Heart left ventricle (tissue), 16 donors: ENCODE measurements at places on chromosomes 16 and 17. TPM values are rescaled to one million over a fixed set of nuclear protein-coding genes. Genes with fewer than 3 reads are reported as not detected.

DNA sequence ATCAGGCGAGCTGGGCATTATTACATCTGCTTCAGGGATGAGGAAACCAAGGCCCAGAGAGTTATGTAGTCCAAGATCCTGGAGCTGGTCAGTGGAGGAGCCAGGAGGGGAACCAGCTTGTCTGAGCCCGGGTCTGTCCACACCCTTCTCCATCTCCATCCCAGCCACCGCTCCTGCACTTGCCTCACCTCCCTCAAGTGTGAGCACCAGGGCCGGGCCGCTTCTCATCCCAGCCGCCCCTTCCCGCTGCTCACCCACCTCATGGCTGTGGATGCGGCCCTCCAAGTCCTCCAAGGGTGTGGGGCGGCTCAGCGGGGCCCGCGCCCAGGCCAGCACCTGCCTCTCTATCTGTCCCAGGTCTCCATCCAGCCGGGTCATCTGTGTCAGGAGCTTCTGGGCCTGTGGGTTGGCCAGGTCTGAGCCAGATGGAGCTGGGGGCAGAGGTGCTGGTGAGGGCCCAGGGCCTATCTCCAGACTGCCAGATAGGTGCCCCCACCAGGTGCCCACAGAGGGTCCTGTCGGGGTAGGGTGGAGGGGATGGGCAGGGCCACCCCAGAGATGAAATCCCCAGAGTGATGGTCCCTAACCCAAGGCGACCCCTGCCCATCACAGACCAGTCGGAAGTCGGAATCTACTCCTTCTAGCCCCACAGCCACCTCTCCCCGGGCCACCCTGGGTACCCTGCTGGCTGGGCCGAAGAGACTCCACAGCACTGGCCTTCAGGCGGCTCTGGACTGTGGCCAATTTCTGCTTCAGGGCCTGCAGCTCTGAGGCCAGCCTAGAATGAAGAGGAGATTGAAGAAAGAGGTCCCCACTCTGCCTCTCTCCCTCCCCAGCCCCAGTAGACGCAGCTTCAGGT, 9.4 kb downstream of the EVPL start:
- no peaks in the 10 kb centered on the region for H3K36me3 ChIP-seq
- DNase-seq: no peak
- no peak overlapping the region for H3K4me3 ChIP-seq
- H3K27me3 ChIP-seq: no peaks in the 10 kb centered on the region
- no peaks in the 10 kb centered on the region for H3K4me1 ChIP-seq
- H3K27ac ChIP-seq: no peak overlapping the region

- H3K36me3 ChIP-seq: no peaks in the 10 kb centered on the region
- H3K4me3 ChIP-seq: no peak overlapping the region
- H3K4me1 ChIP-seq: peaks cover 38% of the 10 kb centered on the region
- peak overlapping the region; percentile 72 for H3K27ac ChIP-seq
Measured at GRCh38 chr17:47204722-47205418, 4.3 kb upstream of the MYL4 start.

DNA sequence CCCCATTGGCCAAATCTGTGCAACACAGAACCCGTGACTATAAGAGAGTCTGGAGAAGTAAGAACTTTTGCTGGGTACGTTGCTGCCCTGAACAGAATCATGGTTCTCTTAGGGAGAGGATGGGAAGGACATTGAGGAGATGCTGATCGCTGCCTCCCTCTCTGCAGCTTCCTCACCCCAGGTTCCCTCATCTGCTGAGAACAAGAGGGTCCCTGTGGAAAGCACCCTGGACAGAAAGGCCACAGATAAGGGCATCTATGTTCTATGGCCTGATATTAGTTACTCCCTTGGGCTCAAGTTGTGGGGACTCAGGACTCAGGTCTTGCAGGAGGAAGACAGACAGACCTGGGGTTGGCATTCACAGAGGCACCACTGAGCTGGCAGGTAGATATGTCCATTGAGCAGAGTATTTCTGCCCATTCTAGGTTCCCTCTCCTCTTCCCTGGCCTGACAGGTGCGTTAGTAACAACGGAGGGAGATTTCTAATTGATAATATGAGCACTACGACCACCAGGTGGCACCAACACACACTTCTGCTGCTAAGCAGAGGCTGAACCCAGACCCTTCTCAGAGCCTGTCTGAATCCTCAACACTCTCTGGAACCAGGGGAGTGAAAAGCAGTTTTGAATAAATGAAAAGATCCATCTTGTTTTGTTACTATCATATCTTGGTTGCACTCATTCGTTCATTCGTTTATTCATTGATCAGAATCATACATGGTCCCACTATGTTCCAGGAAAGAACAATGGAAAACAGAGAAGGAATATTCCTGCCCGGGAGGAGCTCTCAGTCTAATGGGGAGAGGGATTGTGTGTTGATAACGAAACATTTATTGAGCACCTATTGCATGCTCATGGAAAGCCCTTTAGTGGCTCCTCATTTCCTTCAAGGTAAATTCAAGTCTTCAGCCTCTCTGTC, 56.4 kb downstream of the SLC6A2 start:
- DNase-seq: peak; percentile 72
- no peaks in the 10 kb centered on the region for H3K36me3 ChIP-seq
- H3K27ac ChIP-seq: no peak overlapping the region
- H3K4me1 ChIP-seq: no peaks in the 10 kb centered on the region
- H3K27me3 ChIP-seq: no peaks in the 10 kb centered on the region

DNA sequence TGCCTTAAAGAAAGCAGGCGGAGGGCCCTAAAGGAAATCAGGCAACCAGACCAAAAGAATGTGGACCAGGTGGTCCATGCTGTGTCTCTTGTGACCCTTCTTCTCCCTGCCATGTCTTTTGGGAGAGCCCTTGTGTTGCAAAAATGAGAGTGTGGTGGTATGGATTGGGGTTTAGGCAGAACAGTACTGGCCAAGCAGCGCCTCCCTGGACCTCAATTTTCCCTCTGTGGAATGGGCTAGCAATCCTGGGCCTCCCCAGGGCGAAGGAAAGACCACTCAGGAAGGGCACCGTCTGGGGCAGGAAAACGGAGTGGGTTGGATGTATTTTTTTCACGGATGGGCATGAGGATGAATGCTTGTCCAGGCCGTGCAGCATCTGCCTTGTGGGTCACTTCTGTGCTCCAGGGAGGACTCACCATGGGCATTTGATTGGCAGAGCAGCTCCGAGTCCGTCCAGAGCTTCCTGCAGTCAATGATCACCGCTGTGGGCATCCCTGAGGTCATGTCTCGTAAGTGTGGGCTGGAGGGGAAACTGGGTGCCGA, 7.6 kb upstream of the NLRC5 start:
- H3K27ac ChIP-seq: no peak overlapping the region
- peaks cover 24% of the 10 kb centered on the region for H3K36me3 ChIP-seq
- H3K27me3 ChIP-seq: no peaks in the 10 kb centered on the region
- no peak overlapping the region for H3K4me3 ChIP-seq
- no peak for DNase-seq

DNA sequence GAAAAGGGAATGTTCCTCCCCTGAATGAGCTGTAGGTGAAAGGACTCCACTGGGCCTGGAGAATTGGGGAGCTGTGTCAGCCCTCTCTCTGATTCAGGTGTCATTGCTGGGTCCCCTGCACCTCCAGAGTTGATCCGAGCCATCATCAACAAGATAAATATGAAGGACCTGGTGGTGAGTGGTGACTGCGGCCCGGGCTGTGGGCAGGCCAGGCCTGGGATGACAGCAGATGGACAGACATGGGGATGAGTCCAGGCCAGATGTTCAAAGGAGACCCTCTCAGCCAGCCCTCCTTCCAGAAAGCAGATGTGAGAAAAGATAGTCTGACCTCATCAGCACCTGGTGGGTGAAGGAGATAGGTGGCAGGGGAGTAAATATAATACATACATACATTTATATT, 4.6 kb downstream of the CHAD start:
- peaks cover 8% of the 10 kb centered on the region for H3K4me1 ChIP-seq
- H3K27ac ChIP-seq: no peak overlapping the region
- H3K36me3 ChIP-seq: no peaks in the 10 kb centered on the region
- no peak for DNase-seq

- peaks cover 43% of the 10 kb centered on the region for H3K36me3 ChIP-seq
- H3K4me3 ChIP-seq: peak overlapping the region; percentile 97
- DNase-seq: no peak
Measured at GRCh38 chr17:7562208-7562605, 488 bp downstream of the SENP3 start.

DNA sequence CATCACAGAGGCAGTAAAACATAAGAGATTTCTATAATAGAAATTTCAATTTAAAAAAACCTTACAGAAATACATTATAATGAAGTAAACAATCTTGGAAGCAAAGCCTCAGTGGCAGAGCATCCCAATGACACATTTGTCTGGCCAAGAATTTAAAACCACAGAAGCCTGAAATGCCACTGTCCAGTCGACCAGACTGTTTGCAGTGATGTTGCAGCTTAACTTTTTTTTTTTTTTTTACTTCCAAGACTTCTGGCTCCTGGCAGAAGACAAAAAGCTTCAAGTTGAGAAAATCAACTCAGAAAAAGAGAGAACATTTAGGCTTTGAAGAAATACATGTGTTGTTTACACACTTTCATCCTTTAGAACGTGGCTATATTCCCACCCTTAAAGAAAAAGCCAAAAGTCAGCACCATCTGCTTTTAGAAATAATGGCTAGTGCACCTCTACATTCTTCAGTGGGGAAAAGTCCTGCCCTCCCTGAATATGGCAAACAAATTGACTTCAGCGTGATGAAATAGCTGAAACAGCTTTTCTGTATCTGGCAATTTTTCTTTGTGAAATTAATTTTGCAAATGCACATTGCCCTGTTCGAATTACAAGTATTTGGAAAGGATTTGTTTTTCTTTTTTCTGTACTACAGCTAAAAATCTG, 205.5 kb upstream of the MON1B start:
- no peaks in the 10 kb centered on the region for H3K36me3 ChIP-seq
- H3K4me1 ChIP-seq: no peaks in the 10 kb centered on the region
- DNase-seq: no peak

GRCh38 chr16:89410794-89411309, 79.5 kb downstream of the ANKRD11 start:
- peaks cover 89% of the 10 kb centered on the region for H3K4me1 ChIP-seq
- no peaks in the 10 kb centered on the region for H3K36me3 ChIP-seq
- DNase-seq: peak; percentile 73

DNA sequence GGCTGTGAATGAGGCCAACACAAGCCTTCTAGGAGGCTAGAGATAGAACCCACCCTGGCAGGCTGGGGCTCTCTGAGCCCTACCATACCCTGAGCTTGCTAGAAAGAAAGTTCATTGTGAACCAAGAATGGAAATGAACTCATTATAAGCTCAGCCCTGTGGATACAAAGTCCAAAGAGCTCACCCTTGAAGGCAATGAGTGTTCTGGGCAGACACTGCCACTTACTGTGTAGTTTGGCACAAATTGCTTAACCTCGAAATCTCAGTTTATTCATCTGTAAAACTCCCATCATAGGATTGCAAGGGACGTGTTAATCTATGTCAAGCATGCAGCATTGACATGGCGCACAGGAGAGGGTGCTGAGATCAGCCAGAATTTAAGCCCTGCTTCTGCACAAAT, 5.5 kb downstream of the KDM8 start:
- peaks cover 5% of the 10 kb centered on the region for H3K4me1 ChIP-seq
- H3K4me3 ChIP-seq: no peak overlapping the region
- DNase-seq: no peak
- H3K27me3 ChIP-seq: no peaks in the 10 kb centered on the region
- H3K27ac ChIP-seq: no peak overlapping the region

DNA sequence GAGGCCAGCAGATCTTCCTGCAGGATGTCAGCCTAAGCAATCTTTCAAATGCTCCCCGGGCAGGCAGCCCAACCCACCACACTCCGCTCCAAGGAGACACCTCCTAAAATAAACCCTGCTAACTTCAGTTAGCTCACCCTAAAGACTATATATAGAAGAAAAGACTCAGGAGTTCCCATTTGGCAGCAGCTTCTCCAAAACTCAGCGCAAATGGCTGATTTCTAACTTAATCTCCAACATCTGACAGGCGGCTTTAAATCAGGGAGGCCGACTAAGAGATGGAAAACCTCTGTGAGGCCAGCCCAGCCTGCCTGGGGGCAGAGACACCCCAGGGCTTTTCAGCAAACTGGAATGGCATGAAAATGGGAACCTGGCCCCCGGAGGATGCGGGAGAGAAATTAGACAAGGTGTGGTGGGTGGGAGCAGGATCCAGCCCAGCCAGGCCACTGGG, 91.6 kb downstream of the XYLT1 start:
- H3K27me3 ChIP-seq: no peaks in the 10 kb centered on the region
- H3K36me3 ChIP-seq: no peaks in the 10 kb centered on the region
- peak overlapping the region; percentile 61 for H3K27ac ChIP-seq
- H3K4me3 ChIP-seq: no peak overlapping the region
- DNase-seq: no peak

GRCh38 chr17:31758646-31759045, 100.4 kb downstream of the COPRS start:
- no peaks in the 10 kb centered on the region for H3K27me3 ChIP-seq
- no peaks in the 10 kb centered on the region for H3K36me3 ChIP-seq
- no peak overlapping the region for H3K4me3 ChIP-seq
- H3K27ac ChIP-seq: no peak overlapping the region

GRCh38 chr17:37109731-37110710, 161.3 kb downstream of the AATF start:
- H3K4me1 ChIP-seq: no peaks in the 10 kb centered on the region
- peaks cover 47% of the 10 kb centered on the region for H3K36me3 ChIP-seq
- H3K27me3 ChIP-seq: no peaks in the 10 kb centered on the region
- no peak overlapping the region for H3K27ac ChIP-seq

GRCh38 chr17:42050393-42051012, at the start of gene C17orf113:
TSS of gene C17orf113 (minus strand) at chr17:42050601. CDS start at chr17:42043376, 7,225 bp downstream.
- H3K27ac ChIP-seq: no peak within 1 kb of the TSS
- H3K27me3 ChIP-seq: no peaks in the 10 kb centered on the region
- no peaks in the 10 kb centered on the region for H3K4me1 ChIP-seq
- H3K4me3 ChIP-seq: peak within 1 kb of the TSS; percentile 52
- DNase-seq: peak; percentile 70

GRCh38 chr17:15361151-15361550, 19.8 kb upstream of the TEKT3 start:
- no peaks in the 10 kb centered on the region for H3K36me3 ChIP-seq
- no peak overlapping the region for H3K4me3 ChIP-seq
- H3K27ac ChIP-seq: no peak overlapping the region
- no peaks in the 10 kb centered on the region for H3K27me3 ChIP-seq
- no peak for DNase-seq

GRCh38 chr16:67415872-67416793, at the start of gene ZDHHC1:
TSS of gene ZDHHC1 (minus strand) at chr16:67416477. CDS start at chr16:67407775, 8,702 bp downstream.
- peak; percentile 84 for DNase-seq
- H3K36me3 ChIP-seq: no peaks in the 10 kb centered on the region
- peak within 1 kb of the TSS; percentile 96 for H3K4me3 ChIP-seq
- no peaks in the 10 kb centered on the region for H3K4me1 ChIP-seq
- H3K27me3 ChIP-seq: no peaks in the 10 kb centered on the region
- peak within 1 kb of the TSS; percentile 77 for H3K27ac ChIP-seq

The WWP2 gene
- 33.2 TPM for total RNA-seq

The MT1M gene
- 1.3 TPM for total RNA-seq

The DNAI2 gene
- total RNA-seq: not detected

The ZG16B gene
- total RNA-seq: not detected

The PRSS33 gene
- not detected for total RNA-seq

The UTP4 gene
- 28.3 TPM for total RNA-seq

The LRRC37A gene
- total RNA-seq: 0.14 TPM

The CDH11 gene
- total RNA-seq: 11.9 TPM

The POLDIP2 gene
- total RNA-seq: 135 TPM
